Mucosa of descending colon (tissue), 3 donors: ENCODE measurements at places on chromosomes 11 and 22.

- no peak for DNase-seq
Measured at GRCh38 chr11:33376331-33377310, 119.4 kb downstream of the HIPK3 start.

GRCh38 chr11:64074239-64074638 is 38.5 kb downstream of the FLRT1 start:
- no peak for DNase-seq

GRCh38 chr11:45739866-45740265 is 65.1 kb upstream of the SLC35C1 start:
- DNase-seq: no peak

- DNase-seq: no peak
Measured at GRCh38 chr11:69230856-69231425, 63.0 kb upstream of the MYEOV start.

DNA sequence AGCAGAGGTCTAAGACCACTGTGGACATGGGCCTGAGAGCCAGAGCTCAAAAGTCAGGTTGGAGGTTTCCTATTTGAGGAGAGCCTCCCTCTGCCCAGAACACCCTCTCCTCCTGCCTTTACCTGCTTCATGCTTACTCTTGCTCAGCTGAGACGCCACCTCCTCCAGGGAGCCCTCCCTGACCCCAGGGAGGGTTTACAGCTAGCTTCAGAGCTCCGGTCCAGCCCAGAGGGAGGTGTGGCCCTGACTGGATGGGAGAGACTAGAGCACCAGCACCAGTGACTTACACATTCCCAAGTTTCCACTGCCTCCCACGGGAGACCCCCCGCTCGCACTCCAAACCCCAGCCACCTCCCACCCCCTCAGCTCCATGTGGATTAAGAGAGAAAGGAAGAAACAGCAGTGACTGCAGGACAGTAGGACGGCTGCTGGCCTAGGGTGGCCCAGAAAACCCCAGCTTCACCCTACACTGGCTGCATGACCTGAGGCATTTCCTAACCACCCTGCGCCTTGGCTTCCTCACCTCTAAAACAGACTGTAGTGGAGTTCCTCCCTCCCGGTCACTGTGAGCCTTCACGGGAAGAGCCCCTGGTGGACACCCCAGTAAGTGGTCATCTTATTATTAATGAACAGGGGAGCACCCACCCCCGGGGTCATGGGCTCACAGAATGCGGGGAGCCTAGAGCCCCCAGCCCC is 24.5 kb upstream of the PDGFB start:
- DNase-seq: no peak
